ENCODE measurements at places on chromosomes 13 and 19. TPM values are rescaled to one million over a fixed set of nuclear protein-coding genes. Genes with fewer than 3 reads are reported as not detected.
A peak's percentile ranks its signal among the peaks of the same experiment; 100 is the strongest.

- no peak for DNase-seq
- H3K27me3 ChIP-seq: peaks cover 20% of the 10 kb centered on the region
- H3K27ac ChIP-seq: no peak overlapping the region
- no peaks in the 10 kb centered on the region for H3K36me3 ChIP-seq
- peaks cover 10% of the 10 kb centered on the region for H3K4me1 ChIP-seq
Observed at GRCh38 chr19:53912653-53913052, 3.6 kb downstream of the CACNG7 start.

- no peak for DNase-seq
- H3K4me1 ChIP-seq: peaks cover 24% of the 10 kb centered on the region
- H3K4me3 ChIP-seq: no peak overlapping the region
- peak overlapping the region; percentile 21 for H3K27ac ChIP-seq
- no peaks in the 10 kb centered on the region for H3K27me3 ChIP-seq
Observed at GRCh38 chr13:35994131-35994966, 136.8 kb downstream of the DCLK1 start.

Gene GJB6
- total RNA-seq: 121 TPM

DNA sequence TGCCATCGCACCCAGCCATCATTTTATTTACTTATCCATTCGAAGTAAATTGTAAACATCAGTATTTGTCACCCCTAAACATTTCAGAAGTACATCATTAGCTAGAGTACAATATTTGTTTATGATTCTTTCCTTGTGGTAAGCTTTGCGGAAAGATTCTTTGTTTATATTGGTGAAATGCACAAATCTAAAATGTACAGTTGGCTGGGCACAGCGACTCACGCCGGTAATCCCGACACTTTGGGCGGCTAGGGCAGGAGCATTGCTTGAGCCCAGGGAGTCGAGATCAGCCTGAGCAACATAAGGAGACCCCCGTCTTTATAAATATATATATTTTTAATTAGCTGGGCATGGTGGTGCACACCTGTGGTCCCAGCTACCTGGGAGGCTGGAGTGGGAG lies 10.1 kb downstream of the LGALS7B start:
- no peak overlapping the region for H3K27ac ChIP-seq
- H3K4me1 ChIP-seq: peaks cover 4% of the 10 kb centered on the region
- H3K4me3 ChIP-seq: no peak overlapping the region
- DNase-seq: no peak

Gene ZNF28
- 10.3 TPM for total RNA-seq

GRCh38 chr13:111339366-111340143 lies 19.1 kb downstream of the TEX29 start:
- no peaks in the 10 kb centered on the region for H3K4me1 ChIP-seq
- DNase-seq: peak; percentile 89
- H3K36me3 ChIP-seq: no peaks in the 10 kb centered on the region
- no peak overlapping the region for H3K4me3 ChIP-seq
- H3K27me3 ChIP-seq: no peaks in the 10 kb centered on the region
- H3K27ac ChIP-seq: no peak overlapping the region

- H3K36me3 ChIP-seq: no peaks in the 10 kb centered on the region
- H3K4me1 ChIP-seq: no peaks in the 10 kb centered on the region
- H3K4me3 ChIP-seq: no peak overlapping the region
- DNase-seq: no peak
- H3K27me3 ChIP-seq: no peaks in the 10 kb centered on the region
- H3K27ac ChIP-seq: no peak overlapping the region
Observed at GRCh38 chr13:26600343-26600742, 42.9 kb downstream of the WASF3 start.

DNA sequence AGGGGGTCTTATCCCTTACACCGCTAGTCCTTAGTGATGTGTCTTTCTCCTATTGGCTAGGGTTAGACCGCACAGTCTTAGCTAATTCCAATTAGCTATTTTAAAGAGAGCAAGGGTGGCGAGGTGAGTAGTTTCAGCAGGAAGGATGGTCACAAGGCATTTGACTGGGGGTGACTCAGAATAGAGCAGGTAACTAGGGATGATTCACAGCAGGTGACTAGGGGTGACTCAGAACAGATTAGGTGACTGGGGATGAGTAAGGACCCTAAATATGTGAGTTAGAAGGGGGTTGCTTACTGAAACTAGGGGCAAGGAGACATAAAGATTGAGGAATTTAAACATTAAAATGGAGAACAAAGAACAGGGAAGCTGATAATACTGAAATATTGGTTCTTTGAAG lies 64.3 kb downstream of the ZNF66 start:
- H3K36me3 ChIP-seq: no peaks in the 10 kb centered on the region
- no peak overlapping the region for H3K4me3 ChIP-seq
- no peak overlapping the region for H3K27ac ChIP-seq
- no peak for DNase-seq
- H3K4me1 ChIP-seq: no peaks in the 10 kb centered on the region

All from vagina (tissue), 2 donors.